ENCODE measurements at places on chromosomes 11 and 22.

GRCh38 chr11:123718469-123718868 is 23.0 kb downstream of the ZNF202 start:
- DNase-seq = no peak

GRCh38 chr11:69718147-69718546 is 14.3 kb upstream of the FGF19 start:
- DNase-seq = no peak

GRCh38 chr22:19853879-19854777 is 546 bp downstream of the GNB1L start:
- no peak for DNase-seq

DNA sequence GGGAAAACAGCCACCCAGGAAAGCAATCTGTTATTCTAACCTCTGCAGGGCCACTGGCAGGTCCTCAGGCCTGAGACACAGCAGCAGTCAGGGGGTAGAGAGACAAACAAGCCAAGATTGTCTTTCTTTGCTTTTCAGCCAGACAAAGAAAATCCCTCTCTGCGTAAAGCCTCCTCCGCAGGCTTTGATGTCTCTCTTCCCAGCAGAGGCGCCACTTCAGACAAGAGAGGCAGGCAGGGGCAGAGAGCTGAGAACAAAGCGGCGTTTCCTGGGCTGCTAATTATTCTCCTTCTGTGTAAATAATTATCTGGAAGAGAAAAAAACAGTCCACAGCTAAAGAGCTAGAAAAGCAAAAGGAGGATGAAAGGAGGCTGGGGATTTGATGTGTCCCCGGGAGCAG is 102.7 kb upstream of the SEZ6L start:
- no peak for DNase-seq

DNA sequence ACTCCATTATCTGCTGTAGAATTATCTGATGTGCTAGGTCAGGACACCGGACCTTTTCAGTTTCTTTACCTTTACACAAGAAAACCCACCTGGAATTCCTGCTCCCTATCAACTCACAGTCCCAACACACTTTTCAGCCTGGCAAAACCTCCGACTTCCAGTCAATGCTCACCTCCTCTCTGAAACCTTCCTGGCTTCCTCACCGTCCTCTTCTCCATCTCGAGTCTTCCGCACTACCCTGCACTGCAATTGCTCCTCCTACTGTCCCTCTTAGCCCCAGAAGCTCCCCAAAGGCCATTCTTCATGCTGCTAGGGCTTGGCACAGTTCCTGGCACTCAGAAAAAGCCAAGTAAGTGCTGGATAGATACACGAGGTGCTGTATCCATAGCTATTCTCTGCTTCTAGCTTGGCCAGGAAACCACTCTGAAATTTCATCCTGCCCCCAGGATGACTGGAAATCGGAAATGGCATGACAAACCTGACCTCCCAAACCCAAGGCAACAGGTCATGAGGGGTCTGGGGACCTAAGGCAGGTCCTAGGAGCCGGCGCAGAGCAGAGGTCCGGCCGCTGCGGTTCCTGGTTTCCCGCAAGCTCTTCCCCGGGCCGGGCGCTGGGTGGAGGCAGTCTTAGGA is 702 bp downstream of the SYN3 start:
- DNase-seq = no peak

DNA sequence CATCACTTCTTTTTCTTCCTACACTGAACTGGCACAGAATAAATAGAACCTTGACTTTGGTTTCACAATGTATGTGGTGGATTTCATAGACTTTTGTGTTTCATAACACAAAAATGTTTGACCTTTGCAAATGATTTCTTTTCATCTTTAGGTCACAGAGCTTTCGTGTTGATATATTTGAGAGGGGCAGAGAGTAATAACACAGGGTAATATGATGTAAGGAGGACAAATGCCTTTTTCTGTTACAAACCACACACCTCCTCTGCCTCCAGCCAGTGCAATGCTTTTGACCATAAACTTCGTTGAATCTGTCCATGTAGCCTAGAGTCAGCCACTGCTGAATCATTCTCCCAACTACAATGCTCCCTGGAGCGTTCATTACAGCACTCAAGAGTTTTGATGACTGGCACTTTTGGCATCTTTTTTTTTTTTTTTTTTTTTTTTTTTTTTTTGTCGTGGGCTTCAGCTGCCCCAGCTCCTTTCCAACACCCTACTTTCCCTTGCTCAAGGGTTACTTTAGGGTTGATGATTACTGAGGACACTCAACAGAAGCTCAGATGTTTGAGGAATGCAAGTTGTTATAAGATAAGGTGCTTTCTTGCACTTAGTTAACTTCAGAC is 11.4 kb upstream of the CAT start:
- peak; percentile 73 for DNase-seq

GRCh38 chr11:14566331-14567063 is 46.3 kb upstream of the PSMA1 start:
- DNase-seq = no peak

DNA sequence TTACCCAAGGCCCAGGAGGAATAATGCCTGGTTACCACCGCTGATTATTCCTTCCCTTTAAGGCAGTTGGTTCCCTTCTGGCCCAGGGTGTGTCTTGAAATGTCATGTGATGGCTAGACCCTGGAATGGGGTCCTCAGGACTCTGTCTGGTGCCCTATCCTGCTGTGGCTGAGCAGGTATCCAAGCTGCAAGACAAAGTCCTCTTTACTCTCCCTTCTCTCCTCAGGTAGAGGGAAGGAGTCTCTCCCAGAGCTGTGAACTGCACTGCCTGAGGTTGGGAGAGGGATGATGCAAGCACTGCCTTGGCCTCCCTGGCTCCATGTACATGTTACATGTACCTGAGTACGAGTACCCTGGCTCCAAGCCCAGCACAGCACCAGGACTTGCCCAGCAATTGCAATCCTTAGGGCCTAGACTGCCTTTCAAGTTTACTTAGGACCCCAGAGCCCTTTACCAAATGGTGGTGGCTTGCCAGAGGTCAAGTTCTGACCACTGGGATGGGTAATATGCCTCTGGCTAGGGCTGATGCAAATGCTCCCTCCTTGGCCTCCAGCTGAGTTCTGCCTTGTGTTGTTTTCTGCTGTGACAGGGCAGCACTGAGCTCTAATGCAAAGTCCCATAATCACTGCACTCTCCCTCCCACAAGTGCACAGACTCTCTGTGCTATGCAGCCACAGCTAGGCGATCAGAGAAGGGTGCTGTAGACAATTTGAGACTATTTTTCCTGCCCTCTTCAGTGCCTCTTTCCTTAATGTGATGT is 20.7 kb upstream of the AQP11 start:
- no peak for DNase-seq

GRCh38 chr11:119540370-119541125 is 117.6 kb upstream of the THY1 start:
- DNase-seq = peak; percentile 23

- no peak for DNase-seq
Observed at GRCh38 chr11:84501750-84502149, 1125.4 kb downstream of the DLG2 start.

- no peak for DNase-seq
Observed at GRCh38 chr11:63892228-63892627, 24.7 kb downstream of the RCOR2 start.

GRCh38 chr11:76747915-76748860 is 35.0 kb upstream of the TSKU start:
- no peak for DNase-seq

GRCh38 chr11:17923217-17923616 is 89.6 kb downstream of the SERGEF start:
- no peak for DNase-seq

- DNase-seq = no peak
Observed at GRCh38 chr11:94224078-94224477, 80.3 kb upstream of the IZUMO1R start.

DNA sequence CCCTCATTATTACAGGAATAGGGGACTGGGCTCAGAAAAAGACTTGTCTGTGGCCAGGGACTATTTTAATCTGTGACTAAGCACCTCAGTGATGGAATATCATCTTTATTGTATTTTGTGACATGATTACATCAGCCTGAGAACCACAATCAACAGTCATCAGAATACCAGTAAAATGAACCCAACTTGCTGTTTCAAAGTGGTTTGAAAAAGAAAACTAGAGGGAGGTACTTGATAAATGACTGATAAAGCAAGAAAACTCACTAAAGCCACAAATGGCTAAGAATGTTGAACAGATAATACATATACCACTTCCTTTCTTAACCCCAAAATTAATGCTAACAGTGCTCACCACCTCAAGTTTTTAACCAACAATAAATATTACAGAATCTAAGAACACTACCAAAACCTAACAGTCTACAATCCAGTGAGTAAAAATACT is 155.7 kb downstream of the ATG16L2 start:
- DNase-seq = peak; percentile 69

DNA sequence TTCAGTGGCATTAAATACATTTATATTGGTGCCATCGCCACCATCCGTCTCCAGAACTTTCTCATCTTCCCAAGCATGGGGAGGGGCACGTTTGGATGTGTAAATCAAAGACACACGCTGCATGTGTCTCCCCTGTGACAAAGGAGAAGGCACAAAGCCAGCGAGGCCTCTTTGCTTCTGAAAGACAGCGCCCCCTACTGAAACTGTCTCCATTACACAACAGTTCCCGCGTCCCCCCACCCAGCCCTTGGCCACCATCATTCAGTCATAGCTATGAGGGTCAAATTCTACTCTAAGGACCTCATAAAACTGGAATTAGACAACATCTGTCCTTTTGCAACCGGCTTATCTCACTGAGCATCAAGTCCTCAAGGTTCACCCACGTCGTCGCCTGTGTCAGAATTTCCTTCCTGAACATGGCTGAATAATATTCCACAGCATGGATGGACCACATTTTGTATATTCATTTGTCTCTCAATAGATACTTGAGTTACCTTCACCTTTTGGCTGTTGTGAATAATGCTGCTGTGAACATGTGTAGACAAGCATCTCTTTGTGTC is 64.8 kb downstream of the IGF2 start:
- DNase-seq = no peak

- DNase-seq = no peak
Observed at GRCh38 chr11:111357150-111358037, 21.7 kb downstream of the POU2AF1 start.

- DNase-seq = peak; percentile 64
Observed at GRCh38 chr22:46748908-46749675, 11.0 kb upstream of the CERK start.

GRCh38 chr22:36871669-36872081 is 10.9 kb downstream of the NCF4 start:
- no peak for DNase-seq

- no peak for DNase-seq
Observed at GRCh38 chr11:123186286-123186685, 8.8 kb downstream of the CLMP start.

DNA sequence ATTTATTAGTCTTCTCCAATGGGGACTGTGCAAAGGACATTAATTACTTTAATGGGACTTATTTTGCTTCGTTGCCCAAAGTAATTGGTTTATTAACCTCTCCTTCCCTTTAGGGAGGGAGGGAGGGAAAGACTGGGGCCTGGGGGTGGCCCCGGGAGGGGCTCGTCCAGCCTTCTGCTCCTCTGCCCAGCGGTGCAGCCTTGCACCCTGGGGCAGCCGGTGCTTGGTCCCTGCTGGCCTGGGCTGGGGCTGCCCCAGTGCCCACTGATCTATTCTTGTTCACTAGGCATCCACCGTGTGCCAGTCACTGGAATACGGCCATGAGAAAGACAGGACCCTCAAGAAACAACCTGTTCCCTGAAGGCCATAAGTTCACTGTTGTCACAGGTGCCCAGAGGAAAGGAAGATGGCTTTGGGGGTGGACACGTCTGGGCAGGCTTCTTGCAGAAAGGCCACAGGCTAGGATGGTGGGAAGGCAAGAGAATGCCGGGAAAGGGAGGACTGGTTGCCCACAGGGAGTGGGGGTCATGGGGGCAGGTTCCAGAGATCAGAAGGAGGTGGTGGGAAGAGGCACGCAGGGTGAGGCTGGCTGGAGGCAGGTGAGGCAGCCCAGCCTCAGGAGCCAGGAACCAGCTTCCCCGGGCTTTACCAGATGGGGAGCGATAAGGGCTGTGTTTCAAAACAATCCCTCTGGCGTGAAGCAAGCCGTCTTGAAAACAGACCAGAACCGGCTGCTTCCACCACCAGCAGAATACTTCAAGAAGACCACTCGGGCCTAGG is 47.6 kb upstream of the KCNQ1OT1 start:
- no peak for DNase-seq

- DNase-seq = no peak
Observed at GRCh38 chr11:2259897-2260451, 10.4 kb downstream of the ASCL2 start.

- DNase-seq = no peak
Observed at GRCh38 chr11:105821372-105821771, 200.7 kb downstream of the MSANTD4 start.

DNA sequence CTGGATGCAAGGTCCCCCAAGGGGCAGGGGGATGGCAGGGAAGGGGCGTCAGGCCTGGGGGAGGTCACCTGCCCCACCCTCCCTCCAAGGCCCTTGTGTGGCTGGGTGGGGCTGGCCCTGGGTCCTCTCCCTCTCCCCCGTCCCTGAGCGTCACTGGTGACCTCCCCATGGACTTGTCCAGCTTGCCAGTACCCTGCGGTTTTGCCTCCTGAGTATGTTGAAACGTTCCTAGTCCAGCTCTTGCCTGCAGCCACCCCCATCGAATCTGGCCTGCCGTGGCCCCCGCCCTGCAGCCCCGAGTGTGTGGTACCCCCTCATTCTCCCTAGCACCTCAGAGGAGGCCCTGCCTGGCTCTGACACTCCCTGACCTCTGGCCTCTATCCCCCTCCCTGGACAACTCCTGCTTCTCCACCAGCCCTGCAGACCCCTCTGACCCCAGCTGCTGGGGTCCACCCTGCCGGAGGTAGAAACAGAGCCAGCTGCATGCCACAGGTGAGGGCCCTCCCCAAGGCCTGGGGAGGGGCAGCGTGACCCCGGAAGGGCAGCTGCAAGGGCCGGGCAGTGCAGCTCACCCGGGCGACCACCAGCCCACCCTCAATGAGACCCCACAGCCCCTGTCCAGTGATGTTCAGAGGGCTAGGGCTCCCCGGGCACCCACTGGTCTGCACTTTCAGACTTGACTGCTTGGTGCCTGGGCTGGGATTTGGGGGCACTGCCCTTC is 4.1 kb upstream of the MUC6 start:
- no peak for DNase-seq

GRCh38 chr22:28023774-28024173 is 104.7 kb upstream of the PITPNB start:
- no peak for DNase-seq

DNA sequence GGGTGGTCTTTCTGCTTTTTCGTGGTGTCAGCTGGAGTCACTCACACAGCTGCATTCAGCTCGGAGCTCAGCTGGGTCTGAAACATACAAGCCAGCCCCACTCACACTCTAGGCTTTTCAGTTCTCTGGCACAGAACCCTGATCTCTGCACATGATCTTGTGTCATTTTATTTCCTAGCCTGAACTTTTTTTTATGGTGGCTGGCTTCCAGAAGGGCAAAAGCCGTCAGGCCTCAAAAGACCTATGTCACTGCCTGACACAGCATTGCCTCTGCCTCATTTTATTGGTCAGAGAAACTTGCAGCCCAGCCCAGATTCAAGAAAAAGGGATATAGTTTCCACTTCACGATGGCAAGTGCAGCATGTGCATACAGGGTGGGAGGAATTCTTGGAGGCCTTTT is 117.8 kb downstream of the NTM start:
- DNase-seq = no peak

- no peak for DNase-seq
Observed at GRCh38 chr11:40421208-40421981, 1038.1 kb downstream of the LRRC4C start.

GRCh38 chr22:23012081-23012622 is 58.2 kb upstream of the GNAZ start:
- DNase-seq = no peak

GRCh38 chr22:38276166-38276565 is 3.4 kb upstream of the TMEM184B start:
- no peak for DNase-seq

Data from inflammatory macrophage treated with lipopolysaccharide for 4 hours (primary cell).